ENCODE measurements at places on chromosomes 4 and X.

GRCh38 chrX:37779857-37780256, at the start of gene CYBB:
CYBB (plus strand) TSS chrX:37780059; CDS start chrX:37780078, 19 bp downstream.
- DNase-seq = no peak

DNA sequence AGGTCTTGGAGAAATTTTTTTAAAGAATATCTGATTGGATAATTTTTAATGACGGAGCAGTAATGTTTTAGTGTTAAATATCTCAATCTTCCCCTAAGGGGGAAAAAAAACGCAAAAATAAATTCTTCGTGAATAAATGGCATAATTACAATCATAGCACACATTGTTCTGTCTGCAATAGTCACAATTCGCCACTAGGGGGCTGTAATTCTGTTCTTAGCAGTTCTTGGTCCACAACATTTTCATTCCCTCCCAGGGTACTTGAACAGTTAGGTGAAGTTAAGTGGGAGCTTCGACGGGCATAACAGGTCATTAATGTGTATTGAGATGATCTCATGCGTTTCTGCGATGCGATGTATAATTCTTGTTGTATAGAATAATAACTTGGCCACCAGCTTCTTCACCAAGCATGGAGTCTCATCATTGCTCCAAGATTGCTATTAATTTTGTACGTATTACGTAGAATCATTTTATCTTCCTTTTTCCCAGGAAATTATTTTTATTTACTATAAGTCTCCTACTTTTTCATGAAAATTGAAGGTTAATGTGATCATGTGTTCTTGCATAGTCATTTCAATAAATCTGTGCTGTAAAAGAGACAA, 27.2 kb downstream of the HTR2C start:
- DNase-seq = no peak

DNA sequence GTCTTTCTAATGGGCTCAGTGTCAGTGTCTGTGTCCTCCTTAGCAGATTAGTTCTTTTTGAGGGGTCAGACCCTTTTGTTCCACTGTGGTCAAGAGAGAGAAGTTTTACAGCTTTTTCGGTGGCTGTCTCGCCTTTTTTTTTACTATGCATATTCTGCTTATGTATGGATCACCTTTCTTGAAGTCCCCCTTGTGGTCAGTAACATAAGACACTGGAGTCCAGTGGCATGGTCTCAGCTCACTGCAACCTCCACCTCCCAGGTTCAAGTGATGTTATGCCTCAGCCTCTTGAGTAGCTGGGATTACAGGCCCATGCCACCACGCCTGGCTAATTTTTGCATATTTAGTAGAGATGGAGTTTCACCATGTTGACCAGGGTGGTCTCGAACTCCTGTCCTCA, 54.0 kb upstream of the PGRMC2 start:
- DNase-seq = no peak

- DNase-seq = no peak
Measured at GRCh38 chrX:97074400-97074799, 190.7 kb downstream of the RPA4 start.

DNA sequence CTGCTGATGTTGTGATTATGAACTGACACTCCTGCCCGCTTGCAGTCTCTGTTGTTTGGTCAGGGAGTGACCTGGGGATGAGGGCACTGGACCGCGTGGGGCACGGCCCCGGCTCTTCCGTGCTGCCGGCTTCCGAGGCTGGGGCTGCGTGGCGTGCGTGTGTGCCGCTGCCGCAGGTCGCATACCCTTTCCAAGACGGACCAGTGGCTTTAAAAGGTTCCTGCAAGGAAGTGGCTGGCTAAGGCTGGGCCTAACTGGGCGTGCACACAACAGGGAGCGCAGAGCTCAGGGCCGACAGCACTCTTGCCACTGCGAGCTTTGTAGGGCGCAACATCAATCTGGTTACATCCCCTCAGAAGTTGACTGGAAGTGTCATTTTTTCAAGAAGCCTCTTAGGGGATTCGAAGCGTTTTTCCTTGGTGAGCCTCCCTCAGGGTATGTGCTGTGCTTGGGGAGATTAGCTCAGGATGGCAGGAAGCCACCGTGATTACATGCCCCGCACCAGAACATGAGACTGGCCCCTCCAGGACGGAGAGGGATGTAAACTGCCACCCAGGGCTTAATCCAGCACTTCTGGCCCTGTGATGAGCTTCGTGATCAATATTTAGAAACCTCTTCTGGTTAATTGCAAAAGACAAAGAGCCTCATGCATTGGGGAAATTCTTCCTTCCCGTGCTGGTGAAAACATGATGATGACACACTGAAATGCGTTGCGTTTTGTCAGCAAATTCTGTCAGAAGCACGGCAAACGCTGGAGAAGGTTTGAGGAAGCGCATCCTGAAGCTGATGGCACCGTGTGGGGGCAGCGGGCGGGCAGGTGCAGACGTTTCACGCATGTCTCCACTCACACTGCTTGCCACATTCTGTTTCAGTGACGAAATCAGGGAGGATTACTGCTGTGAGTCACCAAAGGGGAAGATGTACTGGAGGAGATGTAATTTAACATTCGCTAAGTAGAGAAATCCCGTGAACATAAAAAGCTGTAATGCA, 11.1 kb downstream of the MAEA start:
- peak; percentile 91 for DNase-seq

DNA sequence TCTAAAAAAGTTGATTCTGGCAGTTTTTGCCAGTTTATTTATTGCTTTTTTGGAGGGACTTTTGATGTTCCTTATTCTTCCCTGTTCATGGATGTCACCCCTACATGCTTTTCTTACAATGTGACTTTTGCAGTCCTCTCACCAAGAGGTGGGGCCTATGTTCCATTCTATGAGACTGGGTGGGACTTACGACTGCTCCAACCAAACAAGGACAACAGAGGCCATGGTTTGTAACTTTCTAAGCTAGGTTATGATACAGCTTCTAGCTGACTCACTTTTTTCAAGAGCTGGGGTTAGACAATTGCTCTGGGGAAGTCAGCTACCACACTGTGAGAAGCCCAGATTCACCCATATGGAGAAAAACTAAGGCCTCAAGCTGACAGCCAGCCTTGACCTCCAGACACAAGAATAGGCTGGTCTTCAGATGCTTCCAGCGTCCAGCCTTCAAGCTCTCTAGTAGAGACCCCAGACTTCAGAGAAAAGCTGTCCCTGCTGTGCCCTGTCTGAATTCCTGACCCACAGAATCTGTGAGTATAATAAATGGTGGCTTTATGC, 39.5 kb downstream of the ENOPH1 start:
- DNase-seq = no peak

DNA sequence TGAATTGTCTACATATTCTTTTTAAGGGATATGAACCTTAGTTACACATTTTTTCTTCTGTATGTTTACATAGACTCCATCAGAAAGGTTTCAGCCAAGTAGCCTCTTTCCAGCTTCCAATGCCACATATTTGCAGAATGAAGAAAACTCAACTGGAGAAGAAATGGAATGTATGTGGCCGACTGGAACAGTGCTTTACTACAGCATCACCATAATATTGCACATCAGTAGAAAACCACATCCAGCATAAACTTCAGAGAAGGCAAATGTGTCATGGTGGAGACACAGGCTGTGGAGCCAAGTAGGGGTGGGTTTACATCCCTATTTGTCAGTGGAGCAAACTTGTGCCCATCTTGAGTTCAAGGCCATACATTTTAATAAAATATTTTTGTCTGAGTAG, 204.8 kb upstream of the LDB2 start:
- DNase-seq = no peak

GRCh38 chr4:127965803-127966175, 583 bp downstream of the ABHD18 start:
- no peak for DNase-seq

DNA sequence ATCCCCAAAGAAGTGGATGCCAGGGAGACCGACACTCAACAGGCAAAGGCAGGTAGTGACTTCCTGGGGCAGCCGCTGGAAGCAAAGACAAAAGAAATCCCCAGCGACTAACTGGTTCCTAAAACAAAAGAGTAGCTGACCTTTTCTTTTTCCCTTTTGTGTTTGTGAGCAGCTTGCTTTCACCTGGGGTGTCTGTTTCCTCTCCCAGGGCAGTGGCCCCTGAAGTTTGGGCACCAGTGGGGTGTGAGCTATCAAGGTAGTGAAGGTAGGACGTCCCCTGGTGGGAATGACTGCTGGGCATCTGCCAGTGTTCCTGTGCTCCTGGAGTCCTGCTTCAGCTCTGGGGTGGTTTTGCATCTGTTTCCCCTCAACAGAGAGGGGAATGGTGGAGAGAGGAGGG, 41.6 kb upstream of the STIM2 start:
- no peak for DNase-seq

DNA sequence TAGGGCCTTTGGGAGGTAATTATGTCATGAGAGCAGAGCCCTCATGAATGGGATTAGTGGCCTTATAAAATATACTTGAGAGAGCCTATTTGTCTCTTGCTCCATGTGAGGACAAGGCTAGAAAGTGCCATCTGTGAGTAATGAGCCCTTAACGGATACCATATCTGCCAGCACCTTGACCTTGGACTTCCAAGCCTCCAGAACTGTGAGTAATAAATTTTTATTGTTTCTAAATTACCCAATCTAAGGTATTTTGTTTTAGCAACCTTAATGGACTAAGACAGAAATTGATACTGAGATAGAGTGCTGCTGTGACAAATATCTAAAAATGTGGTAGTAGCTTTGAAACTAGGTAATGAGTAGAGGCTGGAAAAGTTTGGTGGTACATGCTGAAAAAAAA, 285.0 kb upstream of the DIPK2B start:
- no peak for DNase-seq
